Lower leg skin (tissue), 4 donors: ENCODE measurements at places on chromosomes 5 and 9.

- no peak for DNase-seq
These were observed 69.6 kb downstream of the CCDC171 start for GRCh38 chr9:15622318-15622971.

GRCh38 chr5:9411142-9411541, 134.7 kb downstream of the SEMA5A start:
- DNase-seq, result no peak

DNA sequence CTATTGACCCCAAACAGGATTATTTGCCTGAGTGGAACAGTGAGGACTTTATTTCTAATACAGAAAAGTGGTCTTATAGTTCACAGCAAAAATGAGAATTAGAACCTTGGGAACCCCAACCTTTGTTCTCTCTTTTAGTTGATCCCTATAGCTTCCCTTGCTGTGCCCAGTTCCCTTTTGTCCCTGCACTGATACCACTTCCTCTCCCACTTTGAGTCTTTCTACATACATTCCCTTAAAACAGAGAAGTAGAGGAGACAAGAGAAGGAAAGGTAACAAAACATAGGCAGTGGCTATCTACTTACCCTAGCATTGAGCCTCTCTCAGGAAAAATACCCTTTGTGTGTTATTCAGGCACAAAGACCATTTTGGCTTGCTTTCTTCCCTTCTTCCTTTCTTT, 246.4 kb downstream of the FAM114A2 start:
- no peak for DNase-seq

GRCh38 chr5:112742424-112742823, 4.7 kb downstream of the APC start:
- DNase-seq, result no peak

- no peak for DNase-seq
These were observed 145.5 kb upstream of the POU5F2 start for GRCh38 chr5:93886917-93887361.

DNA sequence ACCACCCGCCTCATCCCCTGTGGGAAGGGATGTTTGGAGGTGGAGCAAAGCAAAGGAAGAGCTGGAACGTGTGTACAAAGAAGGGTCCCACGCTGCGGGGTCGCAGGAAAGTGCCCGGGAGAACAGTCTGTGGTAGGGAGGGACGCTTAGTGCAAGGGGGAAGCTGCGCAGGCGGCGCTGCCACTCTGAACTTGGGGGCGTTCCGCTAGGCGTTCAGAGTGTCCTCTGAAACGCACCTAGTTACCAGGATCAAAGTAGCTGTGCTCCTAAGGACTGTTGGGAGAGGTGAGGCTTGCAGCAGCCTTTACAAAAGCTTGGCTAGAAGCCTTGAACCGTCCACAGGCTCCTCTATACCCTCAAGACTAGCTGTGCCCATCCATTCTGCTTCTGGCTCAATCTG, 29.3 kb upstream of the PDE8B start:
- DNase-seq, result no peak

GRCh38 chr5:107820429-107820828, 149.7 kb upstream of the EFNA5 start:
- no peak for DNase-seq

GRCh38 chr5:137374110-137374714, 124.9 kb downstream of the SPOCK1 start:
- no peak for DNase-seq

DNA sequence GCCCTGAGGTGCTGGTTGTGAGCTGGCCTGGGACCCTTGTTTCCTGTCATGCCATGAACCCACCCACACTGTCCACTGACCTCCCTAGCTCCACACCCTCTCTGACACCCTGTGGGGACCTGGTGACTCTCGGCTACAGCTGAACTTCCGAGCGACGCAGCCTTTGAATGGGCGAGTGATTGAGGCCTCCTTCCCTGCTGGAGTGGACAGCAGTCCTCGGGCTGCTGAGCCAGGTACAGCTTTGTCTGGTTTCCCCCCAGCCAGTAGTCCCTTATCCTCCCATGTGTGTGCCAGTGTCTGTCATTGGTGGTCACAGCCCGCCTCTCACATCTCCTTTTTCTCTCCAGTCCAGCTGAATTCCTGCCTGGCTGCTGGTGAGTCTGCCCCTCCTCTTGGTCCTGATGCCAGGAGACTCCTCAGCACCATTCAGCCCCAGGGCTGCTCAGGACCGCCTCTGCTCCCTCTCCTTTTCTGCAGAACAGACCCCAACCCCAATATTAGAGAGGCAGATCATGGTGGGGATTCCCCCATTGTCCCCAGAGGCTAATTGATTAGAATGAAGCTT, 6.1 kb downstream of the CA9 start:
- no peak for DNase-seq

- no peak for DNase-seq
These were observed 191.8 kb downstream of the GADD45G start for GRCh38 chr9:89796606-89797005.

GRCh38 chr5:106488407-106488806, 1182.3 kb downstream of the EFNA5 start:
- DNase-seq, result no peak

GRCh38 chr5:57751710-57752109, 269.1 kb upstream of the ACTBL2 start:
- DNase-seq, result no peak

DNA sequence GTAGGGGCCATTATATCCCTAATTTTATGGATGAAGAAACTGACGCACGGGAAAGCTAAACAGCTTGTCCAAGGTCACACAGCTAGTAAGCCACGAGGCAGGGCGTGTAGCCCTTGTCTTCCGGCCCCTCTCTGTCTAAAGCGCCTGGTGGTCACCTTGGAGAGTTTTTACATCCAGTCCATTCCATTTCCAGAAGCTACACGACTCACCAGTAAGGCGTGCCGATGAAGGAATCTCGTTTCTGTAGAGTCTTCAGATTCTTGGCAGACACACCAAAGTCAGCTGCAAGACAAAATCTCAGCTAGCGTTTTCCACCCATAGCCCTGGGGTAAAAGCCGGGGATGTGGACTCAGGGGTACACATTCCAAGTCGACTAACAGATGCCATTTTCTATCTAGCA, 80.5 kb downstream of the STK10 start:
- no peak for DNase-seq

DNA sequence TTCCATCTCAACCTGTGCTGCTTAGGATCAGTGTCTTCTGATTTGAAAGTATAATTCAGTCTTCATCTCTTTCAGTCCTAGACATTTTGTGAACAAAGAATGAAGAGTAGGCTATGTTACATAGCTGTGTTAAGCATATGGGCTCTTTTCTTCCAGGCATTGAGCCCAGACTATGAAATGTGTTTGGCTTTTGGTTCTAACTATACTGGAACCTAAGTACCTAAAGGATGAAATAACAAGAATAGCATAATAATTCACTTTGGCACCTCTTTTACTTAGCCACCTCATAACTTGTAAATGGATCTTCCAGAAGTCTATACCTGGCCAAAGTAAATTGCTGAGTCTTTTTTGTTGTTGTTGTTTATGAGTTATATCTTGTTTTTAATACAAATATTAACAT, 71.4 kb downstream of the SLF1 start:
- no peak for DNase-seq

DNA sequence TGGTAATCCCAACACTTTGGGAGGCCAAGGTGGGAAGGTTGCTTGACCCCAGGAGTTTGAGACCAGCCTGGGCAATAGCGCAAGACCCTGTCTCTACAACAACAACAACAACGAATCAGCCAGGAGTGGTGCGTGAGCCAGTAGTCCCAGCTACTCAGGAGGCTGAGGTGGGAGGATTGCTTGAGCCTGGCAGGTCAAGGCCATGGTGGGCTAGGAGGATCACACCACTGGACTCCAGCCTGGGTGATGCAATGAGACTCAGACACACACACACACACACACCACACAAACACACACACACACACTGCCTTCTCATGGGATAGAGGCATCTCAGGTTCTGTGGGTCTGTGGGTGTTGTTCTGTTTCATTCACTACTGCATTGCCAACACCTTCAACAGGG, 115.0 kb downstream of the DCP2 start:
- no peak for DNase-seq

DNA sequence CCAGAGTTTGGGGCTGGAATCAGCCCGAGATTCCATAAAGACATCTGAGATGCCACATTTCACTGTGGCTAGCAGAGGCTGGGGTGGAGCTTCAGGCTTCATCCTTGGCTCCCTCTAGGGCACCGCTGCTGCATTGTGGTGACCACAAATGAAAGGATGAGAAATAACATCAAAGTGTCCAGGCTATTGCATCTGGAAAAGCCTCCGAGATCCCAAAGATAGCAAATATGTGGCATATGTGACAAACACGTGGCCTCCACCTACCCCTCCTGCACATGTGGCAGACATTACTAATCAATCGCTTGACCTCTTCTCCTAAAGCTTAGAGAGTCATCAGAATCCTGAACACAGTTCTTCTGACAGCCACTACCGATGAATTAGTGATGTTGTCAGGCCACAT, 4.5 kb downstream of the SPARC start:
- DNase-seq, result no peak

GRCh38 chr5:61139094-61139873, 23.0 kb downstream of the SMIM15 start:
- DNase-seq, result no peak
